ENCODE measurements at places on chromosomes 5 and 9.
A peak's percentile ranks its signal among the peaks of the same experiment; 100 is the strongest.

DNA sequence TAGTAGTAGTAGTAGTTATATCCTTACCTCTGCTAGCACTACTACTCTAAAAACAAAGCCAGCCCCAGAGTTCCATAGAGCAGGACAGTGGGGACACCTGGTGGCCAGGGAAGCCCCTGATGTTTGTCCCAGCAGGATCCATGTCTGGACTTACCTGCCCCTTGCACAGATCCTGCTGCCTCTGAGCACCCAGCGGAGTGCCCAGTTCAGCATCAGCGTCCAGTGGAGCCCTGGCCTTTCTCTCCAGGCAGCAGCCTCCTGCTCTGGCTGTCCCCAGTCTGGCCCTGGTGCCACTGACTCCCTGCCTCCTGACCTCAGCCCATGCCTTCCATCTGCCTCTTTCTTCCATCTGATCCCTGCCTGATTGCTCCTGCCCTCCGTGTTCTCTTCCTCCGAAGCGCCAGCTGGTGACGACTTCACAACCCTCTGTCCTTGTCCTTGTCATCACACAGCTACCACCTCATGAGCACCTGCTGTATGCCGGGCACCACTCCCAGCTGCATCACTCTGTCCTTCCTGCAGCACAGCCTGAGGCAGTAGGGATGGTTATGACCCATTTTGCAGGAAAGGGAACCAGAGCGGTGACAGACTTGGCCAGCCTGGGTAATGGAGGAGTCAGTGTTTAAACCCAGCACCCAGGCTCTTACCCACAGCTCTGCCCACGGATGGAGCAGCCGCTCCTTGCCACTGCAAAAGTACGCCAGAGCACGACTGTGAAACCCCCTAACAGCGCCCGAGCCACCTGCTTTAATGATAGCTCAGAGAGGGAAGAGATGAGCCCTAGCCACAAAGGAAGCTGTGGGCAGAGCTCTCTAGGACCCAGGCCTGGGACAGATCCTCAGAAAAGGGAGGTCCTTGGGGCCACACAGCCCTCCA is 11.5 kb downstream of the SARDH start:
- peak; percentile 36 for DNase-seq

DNA sequence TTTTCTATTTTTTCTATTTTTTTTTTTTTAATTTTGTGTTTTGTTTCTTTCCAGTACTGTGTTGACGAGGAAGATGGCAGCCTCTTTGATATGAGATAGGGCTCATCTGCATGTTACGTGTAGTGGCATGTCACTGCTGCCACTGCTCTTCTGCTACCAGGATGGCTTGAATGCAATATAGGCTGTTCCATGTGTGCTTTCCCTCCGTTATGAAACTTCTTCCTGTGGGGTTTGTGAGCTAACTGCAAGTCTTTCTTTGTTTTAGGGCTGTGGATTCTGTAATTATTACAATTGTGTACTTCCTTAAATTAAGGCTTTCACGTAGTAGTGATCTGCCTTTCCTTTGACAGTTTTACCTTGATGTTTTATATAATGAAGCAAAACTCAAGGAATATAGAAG is 184.6 kb downstream of the KDM4C start:
- DNase-seq: no peak

DNA sequence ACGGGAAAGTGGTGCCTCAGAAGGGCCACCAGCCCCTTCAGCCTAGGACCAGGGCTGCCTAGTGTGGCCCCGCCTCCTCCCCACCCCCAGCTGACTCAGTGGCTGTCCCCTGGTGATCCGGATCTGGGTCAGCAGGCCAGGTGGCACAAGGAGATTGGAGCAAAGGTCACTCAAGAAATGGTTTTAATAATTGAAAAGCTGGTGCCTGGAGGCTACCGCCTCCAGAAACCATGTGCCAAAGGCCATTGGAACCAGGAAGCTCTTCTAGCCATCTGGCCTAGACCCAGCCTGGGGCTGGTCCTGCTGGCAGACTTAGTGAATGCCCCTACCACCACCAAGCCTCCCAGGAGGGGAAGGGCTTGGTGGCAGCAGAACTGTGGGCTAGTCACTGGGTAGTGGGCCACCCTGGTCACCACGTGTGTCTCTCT is 1.5 kb downstream of the ST6GALNAC4 start:
- no peak for DNase-seq

GRCh38 chr5:128427921-128428320 is 110.1 kb downstream of the FBN2 start:
- no peak for DNase-seq

DNA sequence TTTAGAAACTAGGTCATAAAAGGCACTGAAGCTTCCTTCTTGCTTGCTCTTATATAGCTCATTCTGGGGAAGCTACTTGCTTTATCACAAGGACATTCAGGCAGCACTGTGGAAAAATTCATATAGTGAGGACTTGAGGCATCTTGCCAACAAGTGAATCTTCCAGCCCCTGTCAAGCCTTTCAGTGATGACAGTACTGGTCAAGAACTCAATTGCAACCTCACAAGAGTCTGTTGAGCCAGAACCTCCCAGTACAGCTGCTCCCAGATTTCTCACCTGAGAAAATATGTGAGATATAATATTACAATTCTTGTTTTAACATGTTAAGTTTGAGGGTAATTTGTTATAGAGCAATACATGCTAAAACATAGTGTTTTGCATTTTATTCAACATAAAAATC is 2011.0 kb upstream of the NUDT12 start:
- no peak for DNase-seq

GRCh38 chr5:102916109-102916508 is 161.0 kb downstream of the PAM start:
- no peak for DNase-seq

GRCh38 chr9:38771593-38771992 is 51.7 kb upstream of the FAM240B start:
- DNase-seq: no peak

- no peak for DNase-seq
Observed at GRCh38 chr9:426976-427375, 212.3 kb downstream of the DOCK8 start.

DNA sequence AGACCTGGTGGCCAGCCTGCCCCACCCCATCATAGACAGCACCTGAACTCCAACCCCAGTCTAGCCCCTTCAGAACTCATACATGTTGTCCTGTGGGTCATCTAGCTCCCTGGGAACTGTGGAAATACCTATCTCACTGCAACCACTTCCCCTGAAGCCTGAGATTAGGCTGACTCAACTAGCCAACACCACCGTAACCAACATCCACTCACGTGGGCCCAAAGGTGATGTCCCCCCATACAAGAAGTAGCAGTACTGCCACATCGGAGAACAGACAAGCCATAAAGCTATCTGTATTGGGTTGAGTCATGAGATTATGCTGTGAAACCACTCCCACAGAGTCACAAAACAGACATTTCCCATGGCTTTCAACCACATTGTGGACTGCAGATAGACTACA is 46.6 kb downstream of the OSMR start:
- DNase-seq: no peak

DNA sequence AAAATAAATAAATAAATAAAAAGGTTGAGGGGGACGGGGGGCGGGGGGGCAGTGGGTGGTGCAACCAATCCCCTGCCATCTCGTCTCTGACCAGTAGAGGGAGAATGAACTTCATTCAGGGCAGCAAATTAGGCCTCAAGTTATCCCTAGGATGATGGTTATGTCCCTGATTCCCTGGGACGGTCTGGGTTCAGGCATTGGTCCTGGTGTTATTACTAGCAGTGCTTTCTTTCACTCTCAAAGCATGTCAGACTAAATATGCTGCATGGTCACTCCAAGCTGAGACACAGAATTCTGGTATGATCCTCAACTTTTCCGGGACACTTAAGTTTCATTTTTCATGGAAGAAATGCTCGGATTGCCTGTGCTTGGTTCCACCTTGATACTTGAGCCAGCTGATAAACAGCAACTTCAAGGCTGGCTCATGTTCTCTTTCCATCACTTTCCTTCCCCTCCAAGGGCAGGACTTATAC is 59.4 kb downstream of the DAP start:
- DNase-seq: peak; percentile 37

- peak; percentile 83 for DNase-seq
Observed at GRCh38 chr5:102778478-102778877, 23.4 kb downstream of the PAM start.
